Thoracic aorta endothelial cell (primary cell): ENCODE measurements at places on chromosomes 2 and 18. TPM values are rescaled to one million over a fixed set of nuclear protein-coding genes. Genes with fewer than 3 reads are reported as not detected.

MDH1B gene
- total RNA-seq = 0.27 and 0.65 TPM in 2 replicates

CKAP2L gene
- total RNA-seq = 21.8 and 25.3 TPM in 2 replicates

FIGN gene
- 4.0 and 6.5 TPM in 2 replicates for total RNA-seq

CCL20 gene
- 0.22 TPM in 1 of 2 replicates, not detected in the other for total RNA-seq

GALR1 gene
- total RNA-seq = not detected in 2 replicates

ASB18 gene
- not detected in 2 replicates for total RNA-seq

AMER3 gene
- not detected in 2 replicates for total RNA-seq

DOK1 gene
- 6.9 and 10.7 TPM in 2 replicates for total RNA-seq

ZAP70 gene
- total RNA-seq = under 0.01 TPM in 1 of 2 replicates, not detected in the other

ST6GAL2 gene
- not detected in 2 replicates for total RNA-seq

FN1 gene
- total RNA-seq = 1,060 and 2,196 TPM in 2 replicates

EIF5B gene
- total RNA-seq = 50.8 and 56.3 TPM in 2 replicates

TGIF1 gene
- total RNA-seq = 99.7 and 103 TPM in 2 replicates

SGPP2 gene
- not detected in 2 replicates for total RNA-seq

MRPL19 gene
- 73.5 and 81.0 TPM in 2 replicates for total RNA-seq

STAT4 gene
- 0.07 and 0.27 TPM in 2 replicates for total RNA-seq

COL4A3 gene
- 0.13 and 0.14 TPM in 2 replicates for total RNA-seq

GPC1 gene
- 16.1 and 22.2 TPM in 2 replicates for total RNA-seq

SCRN3 gene
- total RNA-seq = 29.8 and 34.2 TPM in 2 replicates

MGAT5 gene
- total RNA-seq = 67.8 and 70.9 TPM in 2 replicates

SLC30A3 gene
- total RNA-seq = 0.36 TPM in 1 of 2 replicates, not detected in the other

NT5C1B gene
- total RNA-seq = not detected in 2 replicates

IGFBP2 gene
- 19.9 and 68.2 TPM in 2 replicates for total RNA-seq
